Right lung (tissue), 10 donors: ENCODE measurements at places on chromosomes 2 and 18. TPM values are rescaled to one million over a fixed set of nuclear protein-coding genes. Genes with fewer than 3 reads are reported as not detected.

DNA sequence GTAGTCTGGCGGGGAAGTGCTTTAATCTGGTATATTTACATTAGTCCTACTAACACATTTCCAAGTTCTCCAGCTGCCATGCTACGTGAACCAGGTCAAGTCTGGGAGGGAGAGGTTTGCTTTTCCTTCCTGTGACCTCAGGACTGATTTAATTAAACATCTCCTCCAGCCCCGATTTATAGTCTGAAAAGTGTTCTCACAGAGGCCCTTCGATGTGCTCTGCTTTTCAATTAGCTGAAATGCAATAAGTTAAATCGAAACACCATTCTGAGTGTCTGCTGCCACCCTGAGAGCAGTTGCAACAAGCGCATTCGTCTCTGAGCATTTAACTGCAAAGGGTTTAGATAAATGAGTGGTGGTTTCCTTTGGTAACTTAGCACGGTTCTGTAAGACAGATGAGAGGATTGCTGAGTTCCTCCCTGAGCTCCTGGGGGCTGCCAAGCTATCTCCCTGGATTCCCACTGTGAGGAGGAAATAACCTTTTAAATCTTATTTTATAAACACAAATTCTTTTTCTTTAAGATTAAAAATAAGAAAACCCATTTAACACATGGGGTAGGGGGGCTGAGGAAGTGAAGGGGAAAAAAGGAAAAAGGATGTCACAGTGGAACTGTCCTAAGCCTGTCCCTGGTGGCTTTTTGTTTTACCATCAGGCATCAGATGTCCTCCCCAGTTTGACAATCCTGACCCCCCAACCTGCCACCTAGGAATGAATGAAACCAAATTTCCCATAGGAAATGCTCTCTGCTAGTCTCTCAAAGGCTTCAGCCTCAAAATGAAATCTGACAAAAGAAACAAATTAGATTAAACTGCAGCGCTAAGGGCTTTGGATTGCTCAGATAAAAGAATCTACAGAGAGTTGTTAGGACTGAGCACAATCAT lies 56.5 kb upstream of the CREB1 start:
- DNase-seq, result peak; percentile 19

- DNase-seq, result no peak
Measured at GRCh38 chr18:43757273-43757672, 480.0 kb upstream of the SYT4 start.

Gene CCDC121
- 13.1 TPM for polyA plus RNA-seq

DNA sequence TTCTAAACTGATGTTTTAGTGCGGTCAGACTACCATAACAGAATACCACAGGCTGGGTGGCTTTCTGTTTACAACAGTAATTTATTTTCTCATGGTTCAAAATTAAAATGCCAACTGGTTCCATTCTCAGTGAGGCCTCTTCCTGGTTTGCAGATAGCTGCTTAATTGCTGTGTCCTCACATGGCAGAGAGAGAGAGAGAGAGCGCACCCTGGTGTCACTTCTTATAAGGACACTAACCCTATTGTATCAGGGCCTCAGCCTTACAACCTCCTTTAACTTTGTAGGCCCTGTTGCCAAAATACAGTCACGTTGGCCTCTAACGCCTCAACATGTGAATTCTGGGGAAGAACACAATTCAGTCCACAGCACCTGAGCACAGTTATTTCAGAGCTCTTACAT lies 37.5 kb upstream of the ZNF385B start:
- no peak for DNase-seq

- DNase-seq, result peak; percentile 2
Measured at GRCh38 chr2:40758401-40759155, 306.7 kb upstream of the SLC8A1 start.

- no peak for DNase-seq
Measured at GRCh38 chr2:70321370-70321769, 19.5 kb upstream of the FAM136A start.

GRCh38 chr18:37554399-37554787 lies 11.2 kb downstream of the CELF4 start:
- DNase-seq, result no peak

- no peak for DNase-seq
Measured at GRCh38 chr2:241931976-241932898, 62.7 kb downstream of the RTP5 start.

GRCh38 chr2:162330881-162331280 lies 12.4 kb upstream of the IFIH1 start:
- no peak for DNase-seq

DNA sequence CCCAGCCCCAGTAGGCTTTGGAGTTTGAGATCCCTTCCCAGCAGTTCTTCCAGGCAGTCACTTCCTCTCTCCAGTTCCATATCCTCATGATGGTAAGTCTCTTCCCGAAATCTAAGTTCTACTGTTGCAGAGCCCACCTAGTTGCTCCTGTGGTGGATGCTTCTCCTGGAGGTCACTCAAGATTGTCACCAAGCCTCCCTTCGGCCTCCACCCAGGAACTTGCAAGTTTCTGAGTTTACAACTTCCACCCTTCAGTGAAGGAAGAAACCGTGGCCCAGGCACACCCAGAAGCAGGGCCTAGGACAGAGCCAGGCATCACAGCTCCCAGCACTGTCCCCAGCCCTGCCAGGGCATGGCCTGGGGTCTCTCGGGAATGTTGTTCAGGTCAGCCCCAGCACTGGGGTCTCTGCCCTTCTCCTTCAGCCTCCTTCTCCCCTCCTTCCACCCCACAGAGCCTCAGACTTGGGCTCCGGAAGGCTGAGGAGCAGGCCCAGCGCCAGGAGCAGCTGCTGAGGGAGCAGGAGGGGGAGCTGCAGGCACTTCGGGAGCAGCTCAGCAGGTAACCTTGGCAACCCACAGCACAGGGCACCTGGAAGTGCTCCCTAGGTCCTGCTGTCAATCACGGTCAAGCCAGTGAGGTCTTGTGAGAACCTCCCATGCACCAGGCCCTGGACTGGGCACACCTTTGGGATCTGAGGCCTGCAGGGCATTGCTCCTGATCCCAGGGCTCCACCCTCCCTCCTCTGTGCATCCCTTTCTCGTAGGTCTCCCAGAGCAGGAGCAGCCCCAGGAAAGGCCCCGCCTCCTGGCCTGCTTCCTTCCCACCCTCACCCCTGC lies 7.1 kb downstream of the RUFY4 start:
- no peak for DNase-seq

DNA sequence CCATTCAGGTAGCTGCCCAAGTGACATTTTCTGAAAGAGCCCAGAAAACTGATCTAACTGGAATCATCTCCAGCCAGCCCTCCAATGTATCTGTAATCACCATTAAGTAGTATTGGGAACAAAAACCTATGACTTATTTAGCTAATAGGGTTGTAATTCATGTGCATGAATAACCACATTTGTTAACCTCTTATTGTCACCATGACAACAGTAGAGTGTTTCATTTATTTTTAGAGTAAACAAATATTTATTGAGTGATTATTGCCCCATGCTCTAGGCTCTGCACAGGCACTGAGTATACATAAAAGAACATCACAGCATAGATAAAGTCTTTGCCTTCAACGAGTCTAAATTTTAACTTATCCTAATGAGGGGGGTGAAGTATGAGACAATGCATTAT lies 265.4 kb upstream of the UBE2E3 start:
- DNase-seq, result no peak

DNA sequence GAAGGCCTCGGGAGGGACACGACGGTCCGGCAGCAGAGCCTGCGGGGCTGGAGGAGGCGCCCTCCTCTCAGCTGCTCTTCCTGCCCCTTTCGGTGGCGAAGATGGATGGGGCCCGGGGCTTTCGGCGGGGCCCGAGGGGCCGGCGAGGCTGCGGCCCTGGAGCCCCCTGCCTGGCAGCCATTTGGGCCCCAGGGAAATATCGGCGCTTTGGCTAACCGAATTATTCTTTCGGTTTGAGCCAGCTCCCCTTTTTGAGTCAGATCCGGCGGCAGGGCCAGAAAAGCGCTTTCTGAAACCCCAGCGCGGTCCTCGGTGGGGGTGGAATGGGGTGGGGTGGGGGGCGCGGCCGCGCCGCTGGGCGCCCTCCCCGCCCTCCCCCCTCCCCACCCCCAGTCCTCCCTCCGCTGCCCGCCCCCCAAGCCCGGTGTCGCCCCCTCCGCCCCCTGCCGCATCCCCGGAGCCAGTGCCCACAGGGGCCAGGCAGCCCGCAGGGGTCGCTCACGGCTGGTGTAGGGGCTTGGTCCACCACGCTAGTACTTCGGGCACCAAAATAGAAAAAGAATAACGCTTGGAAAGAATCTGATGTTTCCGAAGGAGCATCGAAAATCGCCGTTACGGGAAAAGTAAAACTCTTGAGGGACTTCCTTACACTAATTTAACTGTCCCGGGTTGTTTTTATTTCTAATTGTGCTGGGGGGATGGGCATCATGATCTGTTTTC lies 9.1 kb upstream of the ARID5A start:
- no peak for DNase-seq

GRCh38 chr18:37339701-37340215 lies 225.8 kb downstream of the CELF4 start:
- no peak for DNase-seq

- DNase-seq, result peak; percentile 95
Measured at GRCh38 chr2:169694113-169694893, at the start of the genes CFAP210 and PHOSPHO2. CFAP210 (minus strand) TSS chr2:169694405; CDS start chr2:169694327, 78 bp downstream. PHOSPHO2 (plus strand) TSS chr2:169694469; CDS start chr2:169700972, 6,503 bp downstream.

DNA sequence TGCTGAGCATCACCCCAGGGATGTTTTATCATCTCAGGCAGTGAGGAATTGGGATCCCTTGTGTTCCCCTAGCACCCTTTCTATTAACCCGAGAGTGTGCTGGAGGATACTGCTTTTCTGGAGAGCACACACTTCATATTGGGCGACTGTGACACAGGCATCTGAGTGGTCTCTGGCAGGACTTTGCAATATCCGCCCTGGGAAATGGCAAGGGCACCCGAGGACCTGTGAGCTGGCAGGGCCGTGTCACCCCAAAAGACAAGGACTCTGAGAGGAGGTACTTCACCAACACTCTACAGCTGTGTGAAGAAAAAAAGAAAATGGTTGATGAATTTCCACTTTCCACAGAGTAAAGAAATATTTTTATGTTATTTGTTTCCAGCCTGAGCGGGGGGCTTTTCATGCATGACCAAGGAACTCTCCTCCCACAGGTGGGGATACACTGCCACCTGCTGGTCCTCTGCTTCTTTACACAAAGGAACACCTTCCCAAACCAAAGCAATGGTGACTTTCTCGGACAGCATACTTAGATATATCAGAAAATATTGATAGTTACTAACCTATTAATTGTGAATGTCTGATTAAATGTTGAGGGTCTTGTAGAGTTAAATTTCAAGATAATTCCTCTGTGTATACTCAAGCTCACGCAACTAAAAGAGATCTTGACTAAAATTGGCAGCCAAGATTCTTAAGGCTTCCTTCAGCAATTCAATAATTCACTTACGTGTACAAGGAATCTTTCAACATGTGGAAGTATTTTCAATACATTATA lies 45.9 kb upstream of the REG3G start:
- DNase-seq, result peak; percentile 46

DNA sequence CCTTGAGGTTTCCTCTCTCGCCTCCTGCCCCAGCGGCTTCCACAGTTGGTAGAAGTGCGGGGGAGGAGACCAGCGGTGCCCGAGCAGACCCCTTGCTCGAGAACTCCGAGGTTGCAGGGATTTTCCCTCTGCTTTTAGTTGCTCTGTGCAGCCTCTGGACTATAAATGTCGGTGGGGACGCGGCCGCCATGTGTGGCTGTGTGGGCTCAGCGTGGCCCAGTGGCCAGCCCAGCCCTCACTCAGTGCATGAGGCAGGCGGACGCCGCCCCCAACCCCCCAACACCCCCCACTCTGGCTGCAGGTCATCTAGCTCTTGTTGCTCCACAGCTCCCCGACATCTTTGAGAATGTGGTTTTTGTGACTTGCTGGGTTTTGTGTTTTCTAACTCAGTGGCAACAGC lies 15.3 kb upstream of the D2HGDH start:
- no peak for DNase-seq

GRCh38 chr2:146241023-146241422 lies 1603.8 kb upstream of the ACVR2A start:
- no peak for DNase-seq

Gene TEX44
- polyA plus RNA-seq, result 0.15 TPM
